Fibroblast of the conjunctiva (primary cell): ENCODE measurements at places on chromosomes 16 and 17.

- no peak for DNase-seq
Observed at GRCh38 chr17:79192503-79193351, 118.1 kb downstream of the ENGASE start.

- DNase-seq = no peak
Observed at GRCh38 chr17:41176744-41177387, 1.2 kb downstream of the KRTAP4-2 start.

DNA sequence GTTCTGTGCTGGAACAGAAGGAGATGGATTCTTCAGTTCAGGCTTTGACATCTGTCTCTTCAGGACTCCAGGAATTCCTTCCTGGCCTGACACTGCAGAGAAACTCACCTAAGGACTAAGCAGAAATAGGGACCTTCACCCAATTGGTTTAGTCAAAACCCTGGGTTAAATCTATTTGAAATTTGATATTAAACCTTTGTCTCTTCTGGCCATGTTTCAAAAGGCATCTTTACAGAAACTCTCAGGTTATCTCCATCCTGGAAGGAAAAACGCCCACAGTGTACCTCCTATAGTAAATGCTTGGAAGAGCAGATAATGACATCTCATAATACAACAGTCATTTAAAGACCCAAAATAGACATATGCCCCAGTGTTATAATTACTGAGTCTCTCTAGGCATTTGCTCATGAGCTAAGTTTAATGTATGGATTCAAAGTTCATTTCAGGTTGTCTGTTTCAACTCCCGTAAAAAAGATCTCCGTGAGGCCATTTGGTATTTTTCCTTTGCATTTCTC lies 5.6 kb upstream of the HOXB4 start:
- no peak for DNase-seq

GRCh38 chr17:57415751-57416207 lies 159.5 kb downstream of the MSI2 start:
- DNase-seq = no peak

- no peak for DNase-seq
Observed at GRCh38 chr16:65263896-65264295, 142.0 kb upstream of the CDH11 start.

DNA sequence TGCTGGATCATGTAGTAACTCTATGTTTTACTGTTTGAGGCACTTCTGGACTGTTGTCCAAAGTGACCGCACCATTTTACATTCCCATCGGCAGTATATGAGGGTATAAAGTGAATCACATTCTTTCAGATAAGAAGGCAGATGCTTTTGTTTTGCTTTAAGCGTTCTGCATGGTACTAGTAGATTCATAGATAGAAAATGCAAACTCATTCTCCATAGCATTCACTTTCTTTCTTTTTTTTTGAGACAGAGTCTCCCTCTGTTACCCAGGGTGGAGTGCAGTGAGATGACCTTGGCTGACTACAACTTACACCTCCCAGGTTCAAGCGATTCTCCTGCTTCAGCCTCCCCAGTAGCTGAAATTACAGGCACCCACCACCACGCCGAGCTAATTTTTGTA lies 40.4 kb downstream of the TANGO6 start:
- DNase-seq = no peak

- DNase-seq = no peak
Observed at GRCh38 chr16:81571592-81572385, 127.2 kb downstream of the CMIP start.

DNA sequence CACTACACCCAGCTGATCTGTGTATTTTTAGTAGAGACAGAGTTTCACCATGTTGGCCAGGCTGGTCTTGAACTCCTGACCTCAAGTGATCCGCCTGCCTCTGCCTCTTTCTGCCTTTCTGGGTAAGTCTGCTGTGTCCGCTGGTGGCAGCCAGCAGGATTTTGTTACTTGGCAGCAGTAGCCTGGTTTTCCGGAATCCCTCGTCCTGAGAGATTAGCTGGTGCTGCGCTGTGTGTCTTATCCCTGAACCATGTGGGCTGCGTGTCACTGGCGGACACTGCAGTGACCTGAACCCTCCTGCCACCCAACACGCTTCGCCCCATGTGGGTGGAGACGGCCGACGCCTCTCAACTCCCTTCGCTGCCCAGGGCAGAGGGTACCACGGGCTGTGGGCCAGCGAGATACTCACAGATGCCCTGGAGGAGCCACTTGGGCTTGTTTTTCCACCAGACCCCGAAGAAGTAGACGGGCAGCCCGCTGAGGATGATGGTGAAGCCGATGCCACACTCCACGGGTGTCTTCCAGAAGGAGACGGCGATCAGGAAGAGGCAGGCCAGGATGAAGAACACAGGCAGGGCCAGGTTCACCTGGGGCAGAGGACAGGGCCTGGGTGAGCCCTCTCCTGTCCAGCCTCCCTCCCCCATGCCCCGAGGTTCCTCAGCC lies 35.2 kb downstream of the SLC7A5 start:
- DNase-seq = no peak

DNA sequence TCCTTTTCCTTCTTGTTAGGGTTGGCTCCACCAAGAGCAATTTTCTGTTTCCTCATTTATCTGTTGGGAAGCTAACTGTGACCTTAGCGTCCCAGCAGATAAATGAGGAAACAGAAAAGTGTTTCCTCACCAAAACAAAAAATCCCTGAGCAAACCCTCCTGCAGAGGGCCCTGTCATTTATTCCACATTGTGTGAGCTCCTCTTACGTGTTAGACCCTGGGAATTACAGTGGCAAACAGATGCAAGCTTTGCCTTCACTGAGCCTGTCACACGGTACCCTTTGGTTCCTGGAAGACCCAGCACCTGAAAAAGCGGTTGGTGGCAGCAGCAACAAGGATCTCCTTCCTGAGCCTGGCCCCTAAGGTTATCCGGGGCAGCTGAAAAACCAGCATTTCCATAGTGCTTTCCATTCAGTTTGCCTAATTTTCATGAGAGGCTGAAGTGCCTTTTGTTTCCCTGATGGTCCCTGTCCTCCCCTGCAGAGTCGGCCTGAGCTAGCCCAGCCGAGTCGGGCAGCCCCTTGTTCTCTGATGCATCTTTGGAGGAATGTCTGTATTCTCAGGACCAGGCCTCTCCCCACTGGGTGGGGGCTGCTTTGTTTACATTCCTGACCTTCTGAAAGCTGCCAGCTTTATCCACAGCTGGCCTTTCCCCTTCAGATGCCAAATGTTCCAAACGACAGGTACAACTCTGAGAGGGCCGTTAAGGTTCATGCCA lies 34.7 kb downstream of the YPEL2 start:
- no peak for DNase-seq

- DNase-seq = no peak
Observed at GRCh38 chr16:31676731-31677130, 149.0 kb downstream of the AHSP start.

DNA sequence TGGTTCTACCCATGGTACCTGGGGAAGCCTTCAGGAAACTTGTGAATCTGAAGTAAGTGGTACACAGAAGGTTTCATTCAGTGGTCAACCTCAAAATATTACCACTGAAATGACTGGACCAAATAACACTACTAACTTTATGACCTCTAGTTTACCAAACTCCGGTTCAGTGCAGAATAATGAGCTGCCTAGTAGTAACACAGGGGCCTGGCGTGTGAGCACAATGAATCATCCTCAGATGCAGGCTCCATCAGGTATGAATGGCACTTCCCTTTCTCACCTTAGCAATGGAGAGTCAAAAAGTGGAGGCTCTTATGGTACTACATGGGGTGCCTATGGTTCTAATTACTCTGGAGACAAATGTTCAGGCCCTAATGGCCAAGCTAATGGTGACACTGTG lies 55.9 kb upstream of the SLC5A11 start:
- DNase-seq = no peak

GRCh38 chr17:39110435-39111136 lies 40.9 kb downstream of the PLXDC1 start:
- no peak for DNase-seq

DNA sequence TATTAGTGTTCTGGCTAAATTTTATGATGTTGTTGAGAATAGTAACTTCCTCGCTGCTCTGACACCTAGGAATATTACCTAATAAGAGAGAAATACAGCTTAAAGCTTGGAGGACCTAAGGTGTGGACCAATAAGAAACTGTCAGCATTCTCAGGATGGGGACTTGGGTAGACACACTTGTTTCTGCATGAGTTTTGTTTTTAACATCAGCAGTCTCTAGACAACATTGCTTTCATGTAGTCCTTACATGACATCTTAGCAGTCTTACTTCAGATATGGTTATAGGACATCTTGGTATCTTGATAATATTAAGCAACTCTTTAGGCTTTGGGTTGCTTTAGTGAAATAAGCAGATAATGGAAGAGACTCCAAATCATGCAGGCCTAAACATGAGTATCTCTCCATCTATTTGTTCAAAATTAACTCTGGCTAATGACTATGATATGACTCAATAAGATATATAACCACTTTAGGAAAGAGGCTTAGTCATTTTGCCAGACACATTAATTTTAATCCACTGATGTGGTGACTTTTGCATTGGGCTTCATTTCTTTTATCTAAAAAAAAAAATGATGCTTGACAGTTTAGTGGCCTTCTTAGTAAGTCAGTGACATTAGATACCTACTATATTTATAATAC lies 84.5 kb downstream of the WNT3 start:
- DNase-seq = no peak

DNA sequence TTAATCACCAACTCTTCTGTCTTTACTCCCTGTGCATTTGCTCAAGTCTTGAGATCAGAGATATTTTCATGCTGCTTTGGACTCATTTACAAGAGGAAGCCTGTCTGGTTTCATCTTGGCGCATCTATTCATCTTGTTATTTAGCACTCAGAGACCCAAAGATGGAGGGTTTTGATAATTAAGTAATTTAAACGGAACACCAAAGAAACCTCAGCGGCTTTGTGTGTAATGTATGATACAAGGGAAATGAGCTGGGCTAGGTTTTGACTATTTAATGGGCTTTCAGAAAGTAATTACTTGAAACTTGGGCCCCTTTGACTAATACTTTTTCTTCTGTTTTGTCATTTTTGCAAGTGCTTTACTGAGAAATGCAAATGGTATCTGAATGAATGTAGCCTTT lies 66.2 kb upstream of the CACNG3 start:
- no peak for DNase-seq

GRCh38 chr16:86928523-86929011 lies 350.2 kb downstream of the FOXL1 start:
- DNase-seq = no peak

DNA sequence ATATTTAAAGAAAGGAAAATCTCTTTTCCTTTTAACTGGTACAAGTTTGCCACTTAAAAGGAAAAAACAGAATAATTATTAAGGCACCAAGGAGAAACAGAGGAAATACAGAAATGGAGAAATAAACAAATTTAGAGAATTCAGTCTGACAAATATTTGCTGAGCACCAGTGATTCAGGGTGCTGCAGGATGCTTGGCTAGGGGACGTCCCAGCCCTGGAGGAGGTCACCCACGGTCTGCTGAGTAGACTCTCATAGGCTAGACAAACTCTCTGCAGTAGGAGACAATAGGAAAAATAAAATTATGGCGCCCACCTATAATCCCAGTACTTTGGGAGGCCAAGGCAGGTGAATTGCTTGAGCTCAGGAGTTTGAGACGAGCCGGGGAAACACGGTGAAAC lies 15.9 kb downstream of the C1QTNF1 start:
- no peak for DNase-seq

- no peak for DNase-seq
Observed at GRCh38 chr16:86491640-86492023, 18.7 kb upstream of the FOXF1 start.

GRCh38 chr17:75459590-75460267 lies 3.3 kb downstream of the TMEM94 start:
- no peak for DNase-seq

- peak; percentile 2 for DNase-seq
Observed at GRCh38 chr16:64012166-64012565, 1109.7 kb downstream of the CDH11 start.

GRCh38 chr16:78770353-78771091 lies 671.1 kb downstream of the WWOX start:
- DNase-seq = no peak

DNA sequence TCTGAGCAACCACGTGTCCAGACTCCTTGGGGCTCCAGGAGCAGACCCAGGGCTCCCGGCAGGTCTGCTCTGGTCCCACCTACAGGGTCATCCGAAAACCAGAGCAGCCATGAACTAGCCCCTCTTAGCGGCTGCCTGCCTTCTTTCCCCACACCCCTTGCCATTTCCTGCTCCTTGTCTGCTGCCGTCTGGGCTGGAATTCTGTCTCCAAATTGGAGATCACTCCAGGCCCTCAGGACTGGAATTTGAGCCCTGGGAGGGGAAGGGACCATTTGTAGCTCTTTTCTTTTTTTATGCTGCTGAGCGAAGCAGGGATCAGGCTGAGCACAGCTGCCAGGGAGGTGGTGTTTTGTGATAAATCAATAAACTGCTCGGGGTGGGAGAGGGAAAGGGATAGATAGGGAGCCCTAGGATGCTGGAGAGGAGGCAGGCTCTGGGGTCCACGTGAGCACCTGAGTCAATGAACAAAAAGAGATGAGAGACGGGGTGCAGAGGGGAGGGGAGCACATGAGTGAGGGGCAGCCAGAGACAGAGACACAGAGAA lies 257.5 kb downstream of the ENGASE start:
- DNase-seq = no peak

- no peak for DNase-seq
Observed at GRCh38 chr17:61200339-61200715, 199.3 kb upstream of the TBX2 start.

DNA sequence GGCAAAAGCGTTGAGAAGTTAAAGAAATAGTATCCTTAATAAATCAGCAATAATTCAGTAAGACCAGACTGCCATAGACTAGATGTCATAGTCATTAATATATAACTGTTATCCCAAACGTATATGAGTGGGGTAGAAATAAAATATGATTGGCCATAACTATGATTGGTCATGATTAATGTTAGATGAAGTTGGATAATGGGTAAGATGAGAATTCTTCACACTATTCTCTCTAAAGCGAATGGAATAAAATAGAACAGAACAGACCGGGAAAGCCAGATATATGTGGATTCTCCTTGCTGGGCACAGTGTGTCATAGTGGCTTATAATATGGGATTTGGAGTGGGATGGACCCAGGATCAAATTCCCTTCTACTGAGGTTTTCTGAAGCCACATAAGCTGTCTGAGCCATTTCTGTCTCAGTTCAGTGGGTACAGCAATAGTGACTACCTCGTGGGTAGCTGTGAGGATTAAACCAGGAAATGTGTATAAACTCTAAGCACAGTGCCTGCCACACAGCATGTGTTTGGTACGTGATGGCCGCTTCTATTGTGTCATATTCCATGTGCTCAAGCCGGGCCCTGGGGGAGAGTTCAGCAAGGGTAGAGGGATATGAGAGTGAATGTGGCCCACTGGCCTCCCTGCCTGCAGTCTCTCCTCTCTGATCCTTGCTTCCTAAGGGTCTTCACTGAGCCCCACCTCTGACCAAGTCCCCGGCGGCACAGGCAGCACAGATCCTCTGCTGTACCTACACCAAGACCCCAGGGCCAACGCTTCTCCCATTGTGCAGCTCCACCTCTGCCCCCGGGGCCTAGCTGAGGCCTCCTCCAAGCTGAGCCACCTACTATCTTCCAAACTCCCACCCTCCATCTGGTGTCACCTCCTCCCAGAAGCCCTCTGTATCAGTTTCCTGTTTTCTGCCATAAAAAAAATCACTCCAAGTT lies 3.7 kb downstream of the CETP start:
- DNase-seq = no peak

- no peak for DNase-seq
Observed at GRCh38 chr16:79037521-79038373, 562.8 kb downstream of the MAF start.

GRCh38 chr17:80224683-80225082 lies 4.5 kb downstream of the SLC26A11 start:
- DNase-seq = no peak
